Psoas muscle (tissue), 8 donors: ENCODE measurements at places on chromosomes 5 and 9.

GRCh38 chr5:149885513-149885912, 59.1 kb downstream of the PDE6A start:
- DNase-seq, result no peak

DNA sequence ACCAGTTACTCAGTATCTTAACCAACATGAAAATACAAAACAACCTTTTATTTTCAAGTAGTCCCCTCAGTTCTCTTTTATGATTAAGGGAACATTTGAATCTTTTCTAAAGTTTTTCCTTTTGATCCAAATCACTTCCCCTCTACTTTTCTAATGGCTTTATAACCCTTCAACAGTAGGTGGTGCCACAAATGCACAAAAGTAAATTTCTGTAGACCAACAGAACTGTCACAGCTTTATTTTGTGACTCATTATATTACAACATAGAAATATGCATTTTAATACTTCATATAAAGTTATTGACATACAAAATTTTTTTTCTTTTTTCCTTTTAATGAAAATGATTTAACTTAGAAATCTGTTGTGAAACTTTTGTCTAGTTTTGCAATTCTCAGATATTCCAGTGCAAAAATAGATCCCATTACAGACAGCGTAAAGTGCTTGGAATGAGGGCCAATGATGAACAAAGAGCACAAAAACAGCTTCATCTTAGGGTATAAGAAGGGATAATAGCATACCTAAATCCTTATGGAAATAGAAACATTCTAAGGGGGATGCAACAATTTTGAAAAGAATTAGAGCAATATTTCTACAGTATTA, 17.0 kb downstream of the NIPSNAP3B start:
- no peak for DNase-seq

GRCh38 chr9:13383216-13383615, 103.7 kb upstream of the MPDZ start:
- no peak for DNase-seq

- no peak for DNase-seq
Observed at GRCh38 chr5:137195483-137195882, 303.6 kb downstream of the SPOCK1 start.

- peak; percentile 13 for DNase-seq
Observed at GRCh38 chr9:18438300-18438925, 35.5 kb upstream of the ADAMTSL1 start.

- peak; percentile 52 for DNase-seq
Observed at GRCh38 chr5:159051421-159052282, 48.1 kb downstream of the EBF1 start.

GRCh38 chr5:59061377-59061776, 478.5 kb downstream of the RAB3C start:
- no peak for DNase-seq

GRCh38 chr9:127923046-127923445, 6.2 kb upstream of the ST6GALNAC4 start:
- DNase-seq, result no peak
